Naive thymus-derived CD8-positive, alpha-beta T cell (primary cell): ENCODE measurements at places on chromosomes 4 and X. TPM values are rescaled to one million over a fixed set of nuclear protein-coding genes. Genes with fewer than 3 reads are reported as not detected.

DNA sequence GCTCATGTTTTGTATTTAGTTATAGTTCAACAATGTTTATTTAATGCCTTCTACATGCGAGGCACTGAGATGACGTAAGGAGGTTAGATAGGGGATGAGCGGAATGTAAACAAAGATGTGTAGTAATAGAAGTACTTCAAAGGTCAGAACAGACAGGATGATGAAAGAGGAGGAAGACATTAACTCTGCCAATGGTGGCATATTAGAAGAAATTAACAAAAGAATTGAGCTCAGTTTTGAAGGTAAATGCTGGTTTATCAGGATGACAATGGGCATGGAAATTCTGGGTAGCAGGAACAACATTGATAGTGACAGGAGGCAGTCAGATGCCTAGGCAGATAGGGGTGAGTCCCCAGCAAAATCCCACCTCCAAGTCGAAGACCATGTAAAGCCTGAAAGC, 62.3 kb upstream of the PGRMC2 start:
- no peak for DNase-seq
- H3K27ac ChIP-seq, result no peak overlapping the region
- no peaks in the 10 kb centered on the region for H3K4me1 ChIP-seq

DNA sequence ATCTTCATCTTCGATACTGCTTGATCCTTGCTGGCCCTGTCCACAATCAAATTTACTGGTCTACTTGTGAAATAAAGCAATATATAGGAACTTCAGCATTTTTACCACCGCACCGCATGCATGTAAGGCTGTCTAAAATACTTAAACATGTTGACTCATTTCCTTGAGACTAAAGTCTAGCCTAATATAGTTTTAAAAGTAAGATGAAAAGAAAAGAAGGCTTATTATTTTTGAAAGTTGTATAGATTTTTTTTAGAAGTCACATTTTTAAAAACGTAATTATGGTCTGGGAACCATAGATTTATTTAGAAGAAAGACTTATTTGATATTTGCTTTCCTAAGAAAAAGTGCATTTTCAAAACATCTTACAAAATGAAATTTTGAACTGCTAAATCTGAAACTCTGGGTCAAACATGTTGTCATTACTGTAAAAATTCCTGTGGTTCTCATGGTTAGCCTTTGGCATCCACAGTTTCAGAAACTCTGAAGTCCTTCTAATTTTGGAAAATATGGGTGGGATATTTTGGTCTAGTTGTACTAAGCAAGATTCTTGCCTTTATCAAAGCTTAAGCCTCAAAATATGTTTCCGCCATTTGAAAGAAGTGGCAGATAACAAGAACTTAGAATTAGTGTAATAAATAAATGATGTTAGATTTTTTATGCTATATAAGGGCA, 423.5 kb upstream of the CTSO start:
- DNase-seq, result no peak
- no peaks in the 10 kb centered on the region for H3K27me3 ChIP-seq
- no peak overlapping the region for H3K4me3 ChIP-seq
- H3K4me1 ChIP-seq, result no peaks in the 10 kb centered on the region
- no peaks in the 10 kb centered on the region for H3K36me3 ChIP-seq
- no peak overlapping the region for H3K27ac ChIP-seq

- no peaks in the 10 kb centered on the region for H3K4me1 ChIP-seq
- no peaks in the 10 kb centered on the region for H3K27me3 ChIP-seq
- H3K36me3 ChIP-seq, result no peaks in the 10 kb centered on the region
- H3K4me3 ChIP-seq, result no peak overlapping the region
- DNase-seq, result no peak
These were observed 56.6 kb upstream of the SLC6A14 start for GRCh38 chrX:116379854-116380253.

DNA sequence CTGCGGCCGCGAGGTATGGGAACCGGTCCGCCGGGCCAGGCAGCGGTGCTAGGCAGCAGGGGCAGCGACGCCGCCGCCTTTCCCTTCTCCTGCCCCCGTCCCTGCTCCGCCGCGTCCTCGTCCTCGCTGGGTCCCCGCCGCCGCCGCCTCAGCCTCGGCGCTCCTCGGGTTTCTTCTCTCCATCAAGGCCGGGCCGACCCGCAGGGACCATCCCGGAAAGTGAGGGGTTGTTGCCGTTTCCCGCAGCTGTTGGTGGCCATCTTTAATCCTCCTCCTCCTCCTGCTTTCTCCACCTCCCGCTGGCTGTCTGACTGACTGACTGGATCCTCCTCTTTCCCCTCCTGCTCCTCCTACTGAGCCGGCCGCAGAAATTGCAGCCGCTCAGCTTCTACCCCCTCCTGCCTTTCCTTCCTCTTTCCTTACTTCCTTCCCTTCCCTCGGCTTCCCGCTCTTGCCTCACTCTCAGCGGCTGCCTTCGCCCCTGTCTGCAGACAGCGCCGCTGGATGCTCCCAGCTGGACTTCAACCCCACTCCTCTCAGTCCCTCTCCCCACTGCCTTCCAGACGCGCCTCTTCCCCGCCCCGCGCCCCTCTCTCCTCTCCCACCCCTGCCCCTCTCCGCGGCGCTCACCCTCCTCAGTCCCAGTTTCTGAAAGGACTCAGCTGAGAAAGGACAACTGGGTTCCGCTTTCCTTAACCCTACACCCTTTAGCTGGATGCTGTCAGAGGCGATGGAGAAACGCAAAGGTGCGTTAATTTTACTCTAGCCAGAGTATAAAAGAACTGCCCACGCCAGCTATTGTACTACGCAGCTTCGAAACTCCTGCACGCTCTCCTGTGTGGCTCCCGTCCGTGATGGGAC, at the start of gene WDFY3:
TSS of gene WDFY3 (minus strand) at position 309 of the 861 bp plus-strand sequence. CDS start 106,099 bp downstream, outside the sequence.
- peaks cover 10% of the 10 kb centered on the region for H3K36me3 ChIP-seq
- H3K4me3 ChIP-seq, result peak within 1 kb of the TSS; percentile 88
- peaks cover 41% of the 10 kb centered on the region for H3K27me3 ChIP-seq

Gene MAGED4B
- 2.2 TPM for total RNA-seq

Gene SFRP2
- not detected for total RNA-seq

Gene CCDC110
- 1.4 TPM for total RNA-seq
